Sciatic nerve (tissue), 2 donors: ENCODE measurements at places on chromosomes 16 and 17.

DNA sequence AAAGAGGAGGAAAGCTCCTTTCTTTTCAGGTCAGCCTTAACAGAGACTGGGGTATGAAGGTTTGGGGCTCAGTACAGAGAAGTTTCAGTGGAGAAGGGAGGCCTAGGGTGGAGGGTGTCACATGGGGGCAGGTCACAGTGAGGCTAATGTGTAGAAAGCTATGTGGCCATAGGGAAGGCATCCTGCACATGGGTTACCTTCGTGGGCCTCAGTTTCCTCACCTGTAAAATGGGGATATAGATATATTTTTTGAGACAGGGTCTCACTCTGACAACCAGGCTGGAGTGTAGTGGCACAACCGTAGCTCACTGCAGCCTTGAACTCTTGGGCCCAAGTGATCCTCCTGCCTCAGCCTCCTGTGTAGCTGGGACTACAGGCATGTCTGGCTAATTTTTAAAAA, 41.8 kb downstream of the EMP2 start:
- no peak for DNase-seq

- DNase-seq, result no peak
Observed at GRCh38 chr16:21001262-21001661, 100.7 kb downstream of the LYRM1 start.

DNA sequence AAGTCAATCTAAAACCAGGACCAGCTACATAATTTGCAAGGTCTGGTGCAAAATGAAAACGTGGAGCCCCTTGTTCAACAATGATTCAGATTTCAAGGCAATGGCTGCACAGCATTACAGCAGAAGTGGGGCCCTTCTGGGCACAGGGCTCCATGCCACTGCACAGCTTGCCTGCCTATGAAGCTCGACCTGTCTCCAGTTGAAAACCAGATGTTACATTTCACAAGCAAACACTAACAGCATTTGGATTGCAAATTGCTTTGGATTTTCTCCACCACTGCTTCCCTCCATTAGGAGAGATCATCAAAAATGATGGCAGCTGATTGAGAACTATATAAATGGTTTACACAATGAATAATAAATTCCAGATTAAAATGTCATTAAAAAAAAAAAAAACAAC, 551.4 kb upstream of the ZFHX3 start:
- no peak for DNase-seq

DNA sequence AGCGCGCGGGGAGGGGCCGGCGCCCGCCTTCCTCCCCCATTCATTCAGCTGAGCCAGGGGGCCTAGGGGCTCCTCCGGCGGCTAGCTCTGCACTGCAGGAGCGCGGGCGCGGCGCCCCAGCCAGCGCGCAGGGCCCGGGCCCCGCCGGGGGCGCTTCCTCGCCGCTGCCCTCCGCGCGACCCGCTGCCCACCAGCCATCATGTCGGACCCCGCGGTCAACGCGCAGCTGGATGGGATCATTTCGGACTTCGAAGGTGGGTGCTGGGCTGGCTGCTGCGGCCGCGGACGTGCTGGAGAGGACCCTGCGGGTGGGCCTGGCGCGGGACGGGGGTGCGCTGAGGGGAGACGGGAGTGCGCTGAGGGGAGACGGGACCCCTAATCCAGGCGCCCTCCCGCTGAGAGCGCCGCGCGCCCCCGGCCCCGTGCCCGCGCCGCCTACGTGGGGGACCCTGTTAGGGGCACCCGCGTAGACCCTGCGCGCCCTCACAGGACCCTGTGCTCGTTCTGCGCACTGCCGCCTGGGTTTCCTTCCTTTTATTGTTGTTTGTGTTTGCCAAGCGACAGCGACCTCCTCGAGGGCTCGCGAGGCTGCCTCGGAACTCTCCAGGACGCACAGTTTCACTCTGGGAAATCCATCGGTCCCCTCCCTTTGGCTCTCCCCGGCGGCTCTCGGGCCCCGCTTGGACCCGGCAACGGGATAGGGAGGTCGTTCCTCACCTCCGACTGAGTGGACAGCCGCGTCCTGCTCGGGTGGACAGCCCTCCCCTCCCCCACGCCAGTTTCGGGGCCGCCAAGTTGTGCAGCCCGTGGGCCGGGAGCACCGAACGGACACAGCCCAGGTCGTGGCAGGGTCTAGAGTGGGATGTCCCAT, 232.8 kb downstream of the SEC14L1 start:
- peak; percentile 80 for DNase-seq

GRCh38 chr16:24010440-24011089, 174.8 kb downstream of the PRKCB start:
- DNase-seq, result peak; percentile 83

- DNase-seq, result no peak
Observed at GRCh38 chr16:87422106-87422505, 30.0 kb downstream of the MAP1LC3B start.

DNA sequence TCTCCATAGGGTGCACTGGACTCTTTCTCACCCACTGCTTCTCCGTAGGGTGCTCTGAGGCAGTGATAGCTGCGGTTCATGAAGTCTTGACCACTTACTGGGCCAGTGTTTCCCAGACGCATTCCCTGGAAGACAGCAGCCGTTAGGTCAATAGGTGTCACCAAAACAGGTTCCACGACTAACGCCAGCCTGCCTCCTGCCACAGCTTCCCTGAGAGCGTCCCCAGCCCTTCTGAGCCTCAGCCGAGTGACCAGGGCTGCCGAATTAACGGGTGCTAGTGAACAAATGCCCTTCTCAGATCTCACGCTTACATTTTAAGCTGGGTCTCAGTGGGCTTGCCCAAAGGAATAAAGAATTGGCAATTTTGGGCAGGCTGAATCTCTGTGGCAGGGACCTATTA, 188.7 kb upstream of the TNRC6C start:
- no peak for DNase-seq

GRCh38 chr17:57369509-57369945, 113.2 kb downstream of the MSI2 start:
- DNase-seq, result no peak

DNA sequence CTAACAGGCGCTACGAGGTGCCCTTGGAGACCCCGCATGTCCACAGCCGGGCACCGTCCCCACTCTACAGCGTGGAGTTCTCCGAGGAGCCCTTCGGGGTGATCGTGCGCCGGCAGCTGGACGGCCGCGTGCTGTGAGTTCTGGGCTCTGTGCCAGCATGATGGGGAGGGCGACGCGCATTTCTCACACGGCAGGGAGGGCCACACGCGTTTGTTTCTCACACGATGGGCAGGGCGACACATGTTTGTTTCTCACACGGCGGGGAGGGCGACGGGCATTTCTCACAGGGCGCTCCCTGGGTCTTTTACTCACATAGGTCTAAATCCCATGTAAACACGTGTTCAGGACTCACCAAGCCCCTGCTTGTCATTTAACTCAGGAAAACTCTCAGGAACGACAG, 4.4 kb downstream of the GAA start:
- DNase-seq, result peak; percentile 62
